ENCODE measurements at places on chromosomes 2 and 18.

DNA sequence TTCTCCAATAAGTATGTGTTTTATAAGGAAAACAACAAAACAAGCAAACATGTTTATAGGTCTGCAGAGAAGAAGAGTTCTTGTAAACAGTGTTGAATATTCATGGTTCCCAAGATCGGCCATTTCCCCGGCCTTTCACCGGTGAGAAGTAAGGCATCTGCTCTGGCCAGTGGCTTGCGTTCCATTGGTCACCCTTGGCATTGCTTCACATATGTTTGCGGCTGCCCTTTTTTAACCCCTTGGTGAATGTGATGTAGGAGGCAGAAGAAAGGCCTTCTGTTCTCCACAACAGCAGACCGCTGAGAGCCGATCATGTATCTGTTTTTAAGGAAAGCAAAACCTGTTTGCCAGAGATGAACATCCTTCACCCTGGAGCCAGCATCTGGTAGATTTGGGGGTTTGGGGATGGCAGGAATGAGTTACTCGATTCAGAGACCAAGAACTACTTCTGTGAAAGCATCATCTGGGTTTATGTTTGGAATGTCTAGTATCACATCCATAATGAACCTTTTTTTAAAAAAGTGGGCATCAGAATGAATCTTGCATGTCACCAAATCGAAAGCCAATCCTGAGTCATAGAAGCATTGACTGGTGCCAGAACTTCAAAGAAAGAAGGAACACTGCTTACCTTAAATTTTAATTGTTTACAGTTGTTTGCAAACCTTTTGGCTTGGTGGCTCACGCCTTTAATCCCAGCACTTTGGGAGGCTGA, 112.3 kb downstream of the AGAP1 start:
- no peak for DNase-seq

- no peak for DNase-seq
Observed at GRCh38 chr2:236916651-236917050, 169.0 kb upstream of the COPS8 start.

GRCh38 chr2:218643751-218644310, 15.6 kb downstream of the ZNF142 start:
- DNase-seq, result no peak

GRCh38 chr2:159124441-159124911, 156.0 kb downstream of the TANC1 start:
- DNase-seq, result no peak

GRCh38 chr2:185860321-185860720, 121.7 kb downstream of the FSIP2 start:
- no peak for DNase-seq

DNA sequence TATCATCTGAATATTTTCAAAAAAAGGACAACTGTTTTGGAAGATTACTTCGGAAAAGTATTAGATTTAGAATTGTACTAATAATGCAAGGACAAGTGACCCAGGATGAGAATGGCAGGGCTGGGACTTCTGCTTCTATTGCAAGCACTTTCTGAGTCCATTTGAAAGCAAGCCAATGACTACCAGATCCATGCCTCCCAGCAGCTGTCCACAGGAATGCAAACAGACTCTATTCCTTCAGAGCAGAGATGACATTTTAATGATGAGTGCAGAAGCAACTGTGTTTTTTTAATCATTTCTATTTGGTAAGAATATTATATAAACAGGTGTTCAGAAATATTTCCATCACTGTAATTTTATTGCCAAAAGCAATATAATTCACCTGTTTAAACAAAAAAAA, 456.7 kb downstream of the SOX11 start:
- no peak for DNase-seq

Measured in NCI-H2171 (cell line).